ENCODE measurements at places on chromosomes 6 and 20. TPM values are rescaled to one million over a fixed set of nuclear protein-coding genes. Genes with fewer than 3 reads are reported as not detected.

The BEND6 gene
- total RNA-seq, result 1.9 TPM

The LTA gene
- total RNA-seq, result not detected

The PRR18 gene
- 0.23 TPM for total RNA-seq

The SNAI1 gene
- total RNA-seq, result 6.5 TPM

The SLC16A10 gene
- total RNA-seq, result 16.9 TPM

The ISM1 gene
- 0.78 TPM for total RNA-seq

The FOXA2 gene
- total RNA-seq, result 0.34 TPM

The CENPW gene
- 104 TPM for total RNA-seq

The BACH2 gene
- 5.9 TPM for total RNA-seq

The COX4I2 gene
- total RNA-seq, result not detected

The COL9A3 gene
- total RNA-seq, result 76.0 TPM

The RIPOR3 gene
- total RNA-seq, result 4.5 TPM

The MAP7 gene
- 67.0 TPM for total RNA-seq

The CLIC5 gene
- not detected for total RNA-seq

The IL17A gene
- total RNA-seq, result not detected

The TMEM217 gene
- total RNA-seq, result 0.60 TPM

The HLA-DRB5 gene
- 1.0 TPM for total RNA-seq

The GDAP1L1 gene
- total RNA-seq, result 8.5 TPM

The AIF1 gene
- 9.8 TPM for total RNA-seq

The POLH gene
- 11.3 TPM for total RNA-seq

The PPIL1 gene
- 86.5 TPM for total RNA-seq

The STMND1 gene
- not detected for total RNA-seq

The OOEP gene
- not detected for total RNA-seq

The GABRR1 gene
- 0.17 TPM for total RNA-seq

The KHDC1 gene
- 4.3 TPM for total RNA-seq

The SYNE1 gene
- 5.1 TPM for total RNA-seq

The POM121L2 gene
- 0.09 TPM for total RNA-seq

The WDR46 gene
- total RNA-seq, result 99.4 TPM

The TFAP2B gene
- not detected for total RNA-seq

The TREM1 gene
- total RNA-seq, result not detected

The TBXT gene
- total RNA-seq, result 0.25 TPM

The GJA10 gene
- total RNA-seq, result not detected

The E2F3 gene
- 42.2 TPM for total RNA-seq

The ID4 gene
- 8.3 TPM for total RNA-seq

The ARHGAP40 gene
- total RNA-seq, result 0.86 TPM

The CENPQ gene
- total RNA-seq, result 19.7 TPM

The HLA-DOB gene
- total RNA-seq, result not detected

The RAET1E gene
- total RNA-seq, result not detected

The MOG gene
- total RNA-seq, result 0.31 TPM

The SMOC2 gene
- total RNA-seq, result 7.7 TPM

The PACSIN1 gene
- total RNA-seq, result 10.5 TPM

The PI3 gene
- total RNA-seq, result not detected

The NKX2-2 gene
- not detected for total RNA-seq

The PKIG gene
- total RNA-seq, result 25.4 TPM

The NEU1 gene
- total RNA-seq, result 43.4 TPM

The BPI gene
- not detected for total RNA-seq

The GHRH gene
- not detected for total RNA-seq

The PDE10A gene
- 2.4 TPM for total RNA-seq

The LKAAEAR1 gene
- total RNA-seq, result 0.41 TPM

The SYNGAP1 gene
- 101 TPM for total RNA-seq

The NANP gene
- 6.2 TPM for total RNA-seq

The SNX21 gene
- total RNA-seq, result 16.8 TPM

The TMEM151B gene
- 15.5 TPM for total RNA-seq

The SFTA2 gene
- total RNA-seq, result not detected

The DEFB132 gene
- not detected for total RNA-seq

The CRISP2 gene
- total RNA-seq, result not detected

The DHX16 gene
- total RNA-seq, result 27.4 TPM
